ENCODE measurements at places on chromosomes 12 and 14.

- no peak for DNase-seq
Observed at GRCh38 chr12:80590085-80590484, 117.3 kb upstream of the MYF6 start.

GRCh38 chr12:40942326-40942725 lies 245.8 kb upstream of the PDZRN4 start:
- DNase-seq: no peak

DNA sequence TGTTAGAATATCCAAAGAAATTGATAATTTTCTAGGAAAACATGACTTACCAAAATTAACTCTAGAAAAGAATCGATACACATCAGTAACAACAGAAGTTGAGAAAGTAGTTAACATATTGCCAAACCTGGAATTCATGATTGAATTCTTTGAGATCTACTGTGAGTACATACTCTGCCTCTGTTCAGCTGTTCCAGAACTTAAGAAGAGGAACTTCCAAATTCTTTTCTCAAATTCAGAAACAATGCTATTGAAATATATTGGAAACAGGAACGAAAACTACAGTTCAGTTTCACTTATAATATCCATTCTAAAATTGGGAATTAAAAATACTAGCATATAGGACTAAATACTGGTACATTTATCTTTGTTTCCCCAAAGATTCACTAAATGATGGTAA lies 57.9 kb downstream of the MARK3 start:
- DNase-seq: no peak

DNA sequence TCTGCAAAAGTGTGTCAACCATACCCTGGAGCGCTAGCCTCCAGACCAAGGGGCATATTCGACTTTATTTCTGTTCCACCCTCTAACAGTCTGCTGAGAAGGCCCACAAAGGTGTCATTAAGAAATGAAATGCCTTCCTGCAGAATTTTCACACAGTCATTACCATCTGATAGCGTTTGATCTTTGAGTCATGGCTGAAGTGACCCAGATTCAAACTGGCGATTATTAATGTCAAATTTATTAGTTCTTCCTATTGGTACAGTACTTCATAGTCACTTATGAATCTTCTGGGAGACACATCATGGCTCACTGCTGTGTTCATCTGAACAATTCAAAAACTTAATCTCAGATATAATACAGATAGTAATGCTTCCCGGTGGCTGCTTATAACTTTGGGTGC lies 13.2 kb downstream of the PRICKLE1 start:
- no peak for DNase-seq

DNA sequence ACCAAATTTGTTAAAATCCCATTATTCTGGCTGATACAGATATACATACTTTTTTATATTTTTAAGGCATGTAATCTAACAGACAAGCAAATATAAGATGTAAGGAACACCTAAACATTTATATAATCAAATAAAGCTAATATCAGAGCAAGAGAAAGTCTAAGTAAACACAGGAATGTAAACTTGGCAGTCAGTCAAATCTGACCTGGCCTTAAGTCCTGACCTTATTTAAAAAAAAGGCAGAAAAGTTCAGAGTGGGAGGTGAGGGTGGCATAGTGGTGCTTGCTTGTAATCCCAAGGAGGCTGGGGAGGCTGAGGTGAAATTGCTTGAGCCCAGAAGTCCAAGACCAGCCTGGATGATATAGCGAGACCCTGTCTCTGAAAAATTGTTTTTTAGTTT lies 152.6 kb downstream of the DERA start:
- DNase-seq: no peak
